Astrocyte (in vitro differentiated cells and primary cell): ENCODE measurements at places on chromosomes 16 and 17. TPM values are rescaled to one million over a fixed set of nuclear protein-coding genes. Genes with fewer than 3 reads are reported as not detected.

DNA sequence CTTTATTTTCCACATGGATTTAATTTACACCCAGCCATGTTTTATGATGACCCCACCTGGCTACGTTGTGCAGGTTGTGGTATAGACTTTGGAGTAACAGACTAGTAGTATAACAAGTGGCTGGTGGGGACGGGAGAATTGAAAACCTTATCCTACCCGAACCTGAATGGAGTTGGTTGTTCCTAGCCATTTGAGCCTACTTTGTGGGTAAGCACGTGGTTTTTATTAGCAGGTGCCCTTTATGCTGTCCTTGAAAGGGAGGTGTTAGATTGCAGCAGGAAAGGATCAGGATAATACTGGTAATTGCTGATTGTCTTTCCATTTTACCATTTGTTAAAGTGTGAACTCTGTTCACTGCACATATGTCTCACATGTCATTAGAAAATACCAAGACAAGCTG, 31.9 kb upstream of the PHAF1 start:
- H3K4me3 ChIP-seq: no peak overlapping the region
- no peak overlapping the region for H3K27ac ChIP-seq

GRCh38 chr16:82699260-82699659, 72.5 kb downstream of the CDH13 start:
- H3K36me3 ChIP-seq: no peaks in the 10 kb centered on the region
- H3K27ac ChIP-seq: peak overlapping the region; percentile 47
- no peak for DNase-seq
- no peak overlapping the region for H3K4me3 ChIP-seq

- H3K27ac ChIP-seq: no peak overlapping the region
- H3K4me3 ChIP-seq: no peak overlapping the region
- no peaks in the 10 kb centered on the region for H3K36me3 ChIP-seq
- peaks cover 34% of the 10 kb centered on the region for H3K4me1 ChIP-seq
- H3K27me3 ChIP-seq: no peaks in the 10 kb centered on the region
Observed at GRCh38 chr17:17779015-17779611, 57.7 kb downstream of the SREBF1 start.

DNA sequence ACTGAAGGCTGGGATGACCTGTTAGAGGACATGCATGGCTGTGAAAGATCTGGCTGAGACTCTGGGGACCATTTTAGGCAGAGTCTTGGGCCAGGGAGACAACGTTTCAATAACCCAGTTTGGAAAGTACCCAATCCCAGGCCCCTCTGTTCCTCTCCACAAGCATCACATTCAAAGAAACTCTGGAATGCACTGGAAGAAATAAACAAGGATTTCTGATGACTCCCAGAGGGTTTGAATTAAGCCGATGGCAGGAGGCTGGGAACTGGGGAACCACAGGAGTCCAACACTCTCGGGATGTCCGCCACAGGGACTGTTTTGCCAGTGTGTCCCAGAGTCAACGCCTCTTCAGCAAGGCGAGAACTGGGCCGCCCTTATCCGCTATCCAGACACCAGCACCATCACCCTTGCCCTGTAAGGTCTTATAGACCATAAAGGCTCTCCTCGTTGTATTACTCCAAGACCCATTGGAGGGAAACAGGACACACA, 3.3 kb downstream of the PMP22 start:
- no peaks in the 10 kb centered on the region for H3K36me3 ChIP-seq
- H3K27me3 ChIP-seq: peaks cover 18% of the 10 kb centered on the region
- H3K27ac ChIP-seq: peak overlapping the region; percentile 56
- peak; percentile 20 for DNase-seq

DNA sequence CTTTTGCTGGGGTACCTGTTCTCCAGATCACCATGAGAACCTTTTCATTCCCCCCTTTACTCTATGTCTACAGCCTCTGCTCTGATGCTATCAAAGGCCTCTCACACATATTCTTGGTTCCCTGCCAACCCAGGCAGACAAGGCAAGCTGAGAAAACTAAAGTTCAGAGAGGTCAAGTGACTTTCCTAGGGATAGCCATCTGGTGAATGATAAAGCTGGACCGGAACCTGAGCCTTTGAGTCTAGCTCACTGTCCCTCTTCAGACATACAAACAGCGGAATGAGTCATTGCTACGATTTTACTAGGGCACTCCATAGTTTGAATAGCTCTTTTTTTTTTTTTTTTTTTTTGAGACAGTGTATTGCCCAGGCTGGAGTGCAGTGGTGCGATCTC, 73.3 kb downstream of the XYLT1 start:
- peak overlapping the region; percentile 1 for H3K27ac ChIP-seq
- no peaks in the 10 kb centered on the region for H3K27me3 ChIP-seq
- H3K4me1 ChIP-seq: peaks cover 4% of the 10 kb centered on the region
- DNase-seq: peak; percentile 79

DNA sequence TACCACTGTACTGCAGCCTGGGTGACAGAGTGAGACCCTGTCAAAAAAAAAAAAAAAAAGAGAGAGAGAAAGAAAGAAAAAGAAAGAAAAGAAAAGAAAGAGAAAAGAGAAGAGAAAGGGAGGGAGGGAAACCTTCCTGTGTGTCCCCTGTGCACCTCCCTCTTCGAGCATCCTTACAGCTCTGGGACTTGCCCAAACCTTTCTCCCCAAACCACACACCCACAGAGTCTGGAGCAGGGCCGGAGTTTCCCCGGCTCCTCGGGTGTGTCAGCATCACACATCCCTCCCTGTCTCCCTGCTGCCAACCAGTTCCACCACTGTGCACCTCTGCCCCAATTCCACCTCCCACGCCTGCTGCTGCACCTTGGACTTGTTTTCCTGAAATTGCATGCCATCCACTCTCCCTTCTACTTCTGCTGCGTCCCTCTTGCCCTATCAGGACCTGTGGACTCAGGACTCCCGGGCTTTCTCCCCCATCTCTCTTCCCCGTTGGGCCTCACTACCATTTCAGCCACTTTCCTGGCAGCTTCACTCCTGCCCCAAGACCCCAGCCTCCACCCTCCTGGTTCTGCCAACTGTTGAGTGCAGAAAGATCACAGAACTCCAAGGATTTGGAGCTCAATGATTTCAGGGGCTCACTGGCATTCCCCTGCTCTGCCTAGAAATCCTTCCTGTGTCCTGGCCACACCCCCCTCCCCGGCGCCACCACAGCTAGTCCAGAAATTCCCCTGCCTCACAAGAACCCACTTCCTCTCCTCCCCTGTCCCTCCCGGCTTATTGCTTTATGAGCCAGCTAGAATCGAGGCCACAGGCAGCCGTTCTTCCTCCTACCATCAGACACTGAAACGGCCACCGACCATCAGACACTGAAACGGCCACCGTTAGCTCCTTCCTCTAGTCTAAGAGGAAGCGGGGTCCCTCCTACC, 3.7 kb upstream of the CDK3 start:
- H3K4me3 ChIP-seq: no peak overlapping the region
- H3K36me3 ChIP-seq: no peaks in the 10 kb centered on the region
- H3K27ac ChIP-seq: no peak overlapping the region
- peak; percentile 63 for DNase-seq

DNA sequence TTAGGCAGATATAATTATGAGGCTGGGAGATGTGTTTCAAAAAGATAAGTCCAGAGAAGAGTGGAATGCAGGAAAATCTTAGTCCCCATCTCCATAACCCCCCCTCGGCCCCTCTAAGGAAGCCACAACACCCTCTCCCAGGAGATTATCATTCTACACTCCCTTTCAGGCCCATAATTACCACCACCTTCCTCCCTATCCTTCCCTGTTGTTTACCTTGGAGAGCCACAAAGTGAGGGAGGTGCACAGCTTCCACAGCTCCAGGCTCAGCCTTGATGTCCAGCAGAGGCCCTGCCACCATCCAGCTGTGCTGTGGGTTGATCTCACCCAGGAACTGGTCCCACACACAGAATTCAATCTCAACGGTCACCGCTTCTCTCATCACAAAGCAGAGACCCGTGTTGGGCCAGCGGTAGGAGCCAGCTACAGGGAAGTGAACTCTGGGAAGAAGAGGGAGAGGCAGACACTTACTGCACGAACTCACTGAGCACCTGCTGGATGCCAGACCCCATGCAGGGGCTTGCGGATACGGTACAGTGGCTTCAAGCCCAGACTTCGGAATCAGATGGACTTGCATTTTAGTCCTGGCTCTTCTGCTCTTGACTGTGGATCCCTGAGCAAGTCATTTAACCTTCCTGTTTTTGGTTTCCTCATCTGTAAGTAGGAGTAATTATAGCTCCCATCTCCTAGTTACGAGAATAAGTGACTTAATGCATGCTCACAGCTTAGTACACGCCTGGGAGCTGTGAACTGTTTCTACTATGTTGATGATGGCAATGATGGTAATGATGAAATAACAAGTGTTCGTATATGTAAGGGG, 44.1 kb downstream of the MIS12 start:
- no peaks in the 10 kb centered on the region for H3K27me3 ChIP-seq
- no peaks in the 10 kb centered on the region for H3K36me3 ChIP-seq

GRCh38 chr17:81231121-81231645, 7.7 kb downstream of the TEPSIN start:
- H3K4me3 ChIP-seq: no peak overlapping the region
- H3K36me3 ChIP-seq: peaks cover 2% of the 10 kb centered on the region
- H3K27ac ChIP-seq: no peak overlapping the region

- no peaks in the 10 kb centered on the region for H3K36me3 ChIP-seq
- H3K4me1 ChIP-seq: no peaks in the 10 kb centered on the region
- DNase-seq: no peak
Observed at GRCh38 chr17:35291802-35292201, 48.9 kb downstream of the SLFN5 start.

GRCh38 chr17:55500103-55500502, 11.1 kb downstream of the SMIM36 start:
- H3K4me3 ChIP-seq: no peak overlapping the region
- no peak overlapping the region for H3K27ac ChIP-seq
- DNase-seq: no peak

DNA sequence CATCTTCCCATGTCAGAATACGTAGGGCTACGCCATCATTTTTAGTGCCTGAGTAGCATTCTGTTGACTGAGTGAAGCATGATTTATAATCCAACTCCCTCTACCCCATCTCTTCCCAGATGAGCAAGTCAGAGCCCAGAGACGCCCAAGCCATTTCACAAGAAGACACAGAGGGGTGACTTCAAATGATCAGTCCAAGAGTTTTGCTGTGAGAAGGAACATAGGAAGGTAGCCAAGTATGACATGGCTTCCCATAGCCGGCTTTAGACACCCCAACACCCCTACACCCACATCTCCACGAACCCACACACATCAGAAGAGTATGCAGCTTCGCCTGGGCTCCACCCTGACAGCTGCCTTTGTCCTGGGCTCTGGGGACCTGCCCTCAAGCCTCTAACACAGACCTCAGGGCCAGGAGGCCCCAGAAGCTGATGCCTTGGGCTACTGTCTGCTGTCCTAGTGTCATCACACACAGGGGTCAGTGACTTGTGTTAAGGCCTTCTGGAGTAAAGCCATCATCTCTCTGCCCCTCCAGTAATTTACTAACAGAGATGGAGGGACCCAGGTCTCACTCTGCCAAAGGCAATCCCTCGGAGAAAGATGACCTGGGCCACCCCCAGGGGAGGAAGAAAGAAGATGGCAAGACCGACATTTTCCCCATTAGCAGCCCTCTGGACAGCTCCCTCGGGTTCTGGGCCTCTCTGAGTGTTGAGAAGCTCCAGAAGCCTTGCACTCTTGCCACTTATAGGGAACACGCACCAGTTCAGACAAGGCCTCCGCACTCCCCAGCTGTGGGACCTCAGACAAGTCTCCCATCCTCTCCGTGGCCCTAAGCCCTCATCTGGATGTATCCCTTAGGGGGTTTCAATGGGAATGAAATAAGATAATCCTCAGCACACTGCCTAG, 38.7 kb upstream of the MRPS23 start:
- H3K36me3 ChIP-seq: no peaks in the 10 kb centered on the region
- DNase-seq: no peak
- no peaks in the 10 kb centered on the region for H3K27me3 ChIP-seq
- peaks cover 38% of the 10 kb centered on the region for H3K4me1 ChIP-seq
- H3K4me3 ChIP-seq: no peak overlapping the region

- no peaks in the 10 kb centered on the region for H3K36me3 ChIP-seq
- no peak overlapping the region for H3K27ac ChIP-seq
- peaks cover 10% of the 10 kb centered on the region for H3K27me3 ChIP-seq
- peaks cover 14% of the 10 kb centered on the region for H3K4me1 ChIP-seq
Observed at GRCh38 chr17:7019839-7020519, 2.9 kb upstream of the BCL6B start.

- DNase-seq: no peak
- H3K27ac ChIP-seq: no peak overlapping the region
- no peaks in the 10 kb centered on the region for H3K27me3 ChIP-seq
- no peaks in the 10 kb centered on the region for H3K36me3 ChIP-seq
- H3K4me1 ChIP-seq: peaks cover 32% of the 10 kb centered on the region
Observed at GRCh38 chr17:27564463-27564862, 66.5 kb upstream of the LGALS9 start.

GRCh38 chr17:30341703-30342249, 7.9 kb upstream of the TMIGD1 start:
- DNase-seq: no peak
- no peak overlapping the region for H3K27ac ChIP-seq
- H3K4me1 ChIP-seq: peaks cover 18% of the 10 kb centered on the region
- no peaks in the 10 kb centered on the region for H3K36me3 ChIP-seq
- no peak overlapping the region for H3K4me3 ChIP-seq
- no peaks in the 10 kb centered on the region for H3K27me3 ChIP-seq

DNA sequence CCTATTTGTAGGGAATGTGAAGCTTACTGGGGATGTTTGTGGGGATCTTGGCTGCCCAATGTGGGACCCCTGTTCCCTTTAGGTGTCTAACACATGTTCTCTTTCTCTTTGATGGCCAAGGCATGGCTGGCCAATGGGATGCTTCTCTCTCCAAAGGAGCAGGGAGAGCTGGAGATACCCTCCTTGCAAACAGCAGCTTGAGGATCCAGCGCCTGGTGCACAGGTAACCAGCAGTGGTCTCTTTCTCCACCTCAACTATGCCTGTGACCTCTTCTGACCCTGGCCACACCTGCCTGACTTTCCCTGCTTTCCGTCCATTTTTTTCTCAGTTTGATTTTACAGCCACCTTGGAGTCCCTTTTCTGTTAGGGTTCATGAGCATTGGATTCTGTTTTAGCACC, 16.8 kb upstream of the NKD1 start:
- H3K36me3 ChIP-seq: no peaks in the 10 kb centered on the region
- H3K27ac ChIP-seq: no peak overlapping the region
- DNase-seq: no peak
- H3K4me1 ChIP-seq: no peaks in the 10 kb centered on the region
- no peak overlapping the region for H3K4me3 ChIP-seq

GRCh38 chr16:72658888-72659717, 388.8 kb downstream of the ZFHX3 start:
- no peaks in the 10 kb centered on the region for H3K36me3 ChIP-seq
- no peaks in the 10 kb centered on the region for H3K27me3 ChIP-seq
- H3K4me3 ChIP-seq: no peak overlapping the region
- no peak overlapping the region for H3K27ac ChIP-seq
- no peaks in the 10 kb centered on the region for H3K4me1 ChIP-seq

GRCh38 chr17:67362173-67362572, 4.2 kb downstream of the PSMD12 start:
- no peaks in the 10 kb centered on the region for H3K27me3 ChIP-seq
- no peak overlapping the region for H3K27ac ChIP-seq
- DNase-seq: no peak

- H3K27ac ChIP-seq: no peak overlapping the region
- no peaks in the 10 kb centered on the region for H3K36me3 ChIP-seq
- H3K27me3 ChIP-seq: peaks cover 40% of the 10 kb centered on the region
- no peak for DNase-seq
- no peak overlapping the region for H3K4me3 ChIP-seq
- H3K4me1 ChIP-seq: no peaks in the 10 kb centered on the region
Observed at GRCh38 chr17:38602453-38602852, 3.3 kb downstream of the SRCIN1 start.

Gene CES5A
- total RNA-seq: not detected in 2 replicates

Gene MMP25
- total RNA-seq: 0.89 and 1.3 TPM in 2 replicates

Gene RAB26
- total RNA-seq: 1.2 and 1.4 TPM in 2 replicates

Gene MPP3
- total RNA-seq: 5.9 and 6.5 TPM in 2 replicates

Gene SLC5A11
- not detected in 2 replicates for total RNA-seq

Gene VPS35
- total RNA-seq: 135 and 137 TPM in 2 replicates

Gene ZNRF1
- 19.4 and 21.9 TPM in 2 replicates for total RNA-seq

Gene TBC1D3
- not detected in 2 replicates for total RNA-seq
